HepG2 (cell line): ENCODE measurements at places on chromosomes 13 and 19.
A peak's percentile ranks its signal among the peaks of the same experiment; 100 is the strongest.

- no peak for DNase-seq
Observed at GRCh38 chr13:77729502-77730221, 32.2 kb downstream of the SLAIN1 start.

DNA sequence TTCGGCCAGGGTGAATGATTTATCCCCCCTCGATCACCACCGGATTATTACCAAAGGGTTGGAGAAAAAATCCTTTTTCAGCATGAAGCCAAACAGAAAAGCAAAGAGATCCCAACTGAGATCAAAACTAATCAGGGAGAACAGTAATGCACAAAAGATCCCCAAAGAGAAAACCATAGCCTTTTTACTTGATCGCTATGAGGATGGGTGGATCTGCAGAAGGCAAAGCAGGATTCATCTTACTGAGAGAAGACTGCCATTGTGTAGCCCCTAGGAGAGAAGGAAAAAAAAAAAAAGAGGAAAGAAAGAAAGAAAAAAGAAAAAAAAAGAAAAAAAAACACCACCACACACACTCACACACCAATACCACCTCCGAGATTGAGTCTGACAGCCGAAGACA lies at the start of gene FGF14:
Gene FGF14, minus strand, starts transcription at position 283 of the 400 bp plus-strand sequence.
- no peak for DNase-seq

GRCh38 chr13:97921176-97921816 lies 32.2 kb upstream of the IPO5 start:
- DNase-seq, result no peak

DNA sequence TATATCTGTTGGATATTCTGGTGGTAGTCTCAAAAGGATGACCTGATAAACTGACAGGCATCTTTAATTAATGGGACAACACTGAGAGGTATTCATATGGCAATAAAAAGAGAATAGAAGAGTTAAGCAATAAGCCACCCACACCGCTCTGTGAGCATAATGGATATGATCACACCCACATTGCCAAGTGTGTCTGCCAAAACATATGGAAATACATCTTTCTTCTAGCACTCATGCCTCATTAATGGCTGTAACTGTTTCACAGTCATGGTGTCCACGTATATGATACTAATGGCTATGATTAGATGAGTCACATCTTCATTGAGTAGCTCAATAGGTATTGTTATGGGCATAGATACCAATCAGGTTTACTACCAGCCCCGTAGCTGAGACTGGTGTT lies 13.1 kb downstream of the IGFL3 start:
- DNase-seq, result no peak

DNA sequence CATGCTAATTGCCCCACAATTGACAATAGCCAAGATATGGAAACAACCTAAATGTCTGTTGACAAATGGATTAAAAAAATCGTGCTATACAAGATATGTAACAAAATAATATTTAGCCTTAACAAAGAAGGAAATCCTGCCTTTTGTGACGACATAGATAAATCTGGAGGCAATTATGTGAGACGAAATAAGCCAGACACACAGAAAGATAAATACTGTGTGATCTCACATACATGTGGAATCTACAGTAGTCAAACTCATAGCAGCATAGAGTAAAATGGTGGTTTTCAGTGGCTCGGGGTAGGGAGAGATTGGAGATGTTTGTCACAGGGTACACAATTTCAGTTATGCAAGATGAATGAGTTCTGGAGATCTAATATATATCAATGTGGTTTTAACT lies 895.8 kb downstream of the SLITRK6 start:
- DNase-seq, result no peak

GRCh38 chr19:13073263-13073662 lies 29.4 kb downstream of the LYL1 start:
- no peak for DNase-seq

- DNase-seq, result no peak
Observed at GRCh38 chr19:21569494-21569865, 64.1 kb downstream of the ZNF429 start.

DNA sequence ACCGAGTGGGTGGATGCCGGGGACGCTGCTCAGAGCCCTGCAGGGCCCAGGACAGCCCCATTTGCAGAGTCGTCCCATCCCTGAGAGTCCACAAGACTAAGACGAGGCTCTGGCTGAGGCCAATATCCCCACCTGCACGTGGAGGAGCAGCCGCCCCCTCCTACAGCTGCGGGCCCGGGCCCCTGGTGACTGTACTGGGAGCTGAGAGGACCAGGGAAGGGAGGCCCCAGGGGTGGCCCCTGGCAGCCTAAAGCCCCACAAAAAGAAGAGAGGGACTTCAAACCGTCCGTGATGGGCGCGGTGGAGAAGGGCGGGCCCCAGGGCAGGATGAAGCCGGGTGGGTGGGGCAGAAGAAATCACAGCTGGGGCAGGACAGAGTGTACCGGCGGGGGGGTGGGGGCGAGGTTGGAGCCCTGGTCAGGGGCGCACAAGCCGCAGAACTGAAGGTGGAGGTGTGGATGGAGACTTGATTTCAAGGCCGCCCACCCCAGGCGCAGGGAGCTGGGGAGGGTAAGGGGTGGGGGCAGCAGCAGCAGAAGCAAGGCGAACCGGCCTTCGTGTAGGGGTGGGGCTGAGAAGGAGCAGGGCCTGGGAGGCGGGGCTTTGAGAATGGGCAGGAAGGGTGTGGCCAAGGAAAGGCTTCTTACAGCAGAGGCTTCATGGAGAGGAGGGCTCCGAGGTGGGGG lies 12.9 kb downstream of the CFD start:
- DNase-seq, result no peak

DNA sequence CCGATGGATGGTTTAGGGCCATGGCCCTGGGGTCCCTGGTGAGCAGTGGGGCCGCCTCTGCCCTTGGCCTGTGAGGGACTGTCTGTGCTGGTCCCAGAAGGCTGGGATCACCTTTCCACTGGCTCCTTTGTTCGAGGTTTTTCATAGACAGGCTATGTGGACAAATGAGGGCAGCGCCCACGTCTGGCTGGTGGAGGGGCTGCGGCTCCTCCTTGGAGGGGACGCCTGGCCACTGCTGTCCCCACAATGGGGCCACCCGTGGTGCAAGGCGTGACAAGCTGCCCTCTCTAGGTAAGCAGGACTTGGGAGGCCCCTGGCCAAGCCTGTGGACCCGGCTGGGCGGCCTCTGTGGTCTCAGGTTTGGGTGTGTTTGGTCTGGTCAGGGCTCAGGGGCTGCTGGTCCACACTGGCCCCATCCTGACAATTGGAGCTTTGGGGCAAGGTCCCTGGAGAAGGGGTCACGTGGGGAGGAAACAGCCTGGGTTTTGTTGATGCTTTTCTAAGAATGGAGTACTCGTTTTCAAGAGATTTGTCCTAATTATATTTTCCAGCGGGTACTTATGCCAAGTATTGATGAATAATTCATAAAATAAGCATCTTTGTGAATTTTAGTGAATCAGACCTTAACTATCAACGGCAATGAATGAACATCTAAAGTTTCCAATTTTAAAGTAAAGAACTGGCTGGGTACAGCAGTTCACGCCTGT lies 33.3 kb downstream of the MCF2L start:
- DNase-seq, result peak; percentile 61
